CD4-positive, alpha-beta T cell treated with Interleukin-4 for 1 hour (primary cell): ENCODE measurements at places on chromosomes 2 and 18.

DNA sequence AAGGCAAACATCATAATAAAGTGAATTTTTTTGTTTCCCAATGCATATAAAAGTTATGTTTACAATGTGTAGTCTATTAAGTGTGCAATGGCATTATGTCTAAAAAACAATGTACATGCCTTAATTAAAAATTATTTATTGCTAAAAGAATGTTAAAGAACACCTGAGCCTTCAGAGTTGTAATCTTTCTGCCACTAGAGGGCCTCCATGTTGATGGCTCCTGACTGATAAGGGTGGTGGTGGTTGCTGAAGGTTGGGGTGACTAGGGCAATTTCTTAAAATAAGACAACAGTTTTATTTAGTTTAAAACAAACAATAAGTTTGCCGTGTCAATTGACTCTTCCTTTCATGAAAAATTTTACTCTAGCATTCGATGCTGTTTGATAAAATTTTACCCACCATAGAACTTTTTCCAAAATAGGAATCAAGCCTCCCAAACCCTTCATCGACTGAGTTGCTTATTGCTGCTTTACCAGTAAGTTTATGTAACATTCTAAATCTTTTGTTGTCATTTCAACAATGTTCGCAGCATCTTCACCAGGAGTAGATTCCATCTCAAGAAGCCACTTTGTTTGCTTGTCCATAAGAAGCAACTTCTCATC lies 32.3 kb downstream of the MAP3K2 start:
- peak; percentile 25 for DNase-seq

DNA sequence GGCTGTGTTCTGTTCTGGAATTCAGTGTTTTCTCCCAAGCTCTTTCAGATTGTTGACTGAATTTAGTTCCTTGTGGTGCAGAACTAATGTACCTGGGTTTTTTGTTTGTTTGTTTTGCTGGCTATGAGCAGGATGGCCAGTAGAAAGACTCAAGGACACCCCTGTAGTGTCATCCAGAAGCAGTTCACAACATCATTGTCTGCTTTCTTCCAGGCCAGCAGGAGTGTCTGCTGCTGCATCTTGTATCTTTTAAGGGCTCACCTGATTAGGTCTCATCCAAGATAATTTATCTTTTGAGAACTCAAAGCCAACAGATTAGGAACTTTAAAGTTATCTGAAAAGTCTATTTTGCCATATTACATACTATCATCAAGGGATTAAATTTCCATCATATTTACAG lies 318.5 kb upstream of the MC4R start:
- no peak for DNase-seq

DNA sequence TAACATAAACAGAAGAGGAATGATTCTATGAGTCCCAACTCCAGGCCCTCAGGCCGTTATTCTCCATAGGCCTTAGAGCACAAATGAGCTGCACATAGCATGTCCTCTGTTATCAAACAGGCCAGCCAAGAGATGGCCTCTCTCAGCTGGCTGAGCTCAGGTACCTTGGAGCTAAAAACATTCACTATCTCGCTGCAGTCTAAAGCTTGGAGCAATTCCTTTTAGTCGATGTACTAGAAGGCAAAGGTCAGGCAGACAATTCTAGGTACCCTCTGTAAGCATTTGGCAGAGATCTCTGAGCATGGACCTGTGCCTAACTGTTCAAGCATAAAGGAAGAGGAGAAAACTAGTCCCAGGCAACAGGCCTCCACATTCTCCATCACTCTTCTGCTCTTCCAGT lies 38.0 kb upstream of the ATL2 start:
- no peak for DNase-seq

DNA sequence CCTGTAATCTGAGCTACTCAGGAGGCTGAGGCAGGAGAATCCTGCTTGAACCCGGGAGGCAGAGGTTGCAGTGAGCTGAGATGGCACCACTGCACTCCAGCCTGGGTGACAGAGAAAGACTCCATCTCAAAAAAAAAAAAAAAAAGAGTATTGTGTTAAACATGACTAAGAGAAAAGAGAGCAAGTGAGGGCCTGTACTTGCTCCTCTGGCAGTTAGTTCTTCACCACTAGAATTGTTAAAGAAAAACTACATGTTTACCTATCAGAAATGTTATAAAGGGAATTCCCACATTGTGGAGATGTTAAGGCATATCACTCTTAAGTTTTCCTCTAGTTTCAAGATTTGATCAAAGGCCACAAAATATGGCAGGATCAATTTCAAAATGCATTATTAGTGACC lies 75.4 kb upstream of the LRATD1 start:
- no peak for DNase-seq

- no peak for DNase-seq
Measured at GRCh38 chr2:175195012-175195411, 13.5 kb upstream of the ATP5MC3 start.

- DNase-seq: no peak
Measured at GRCh38 chr18:11974741-11975325, 6.5 kb upstream of the IMPA2 start.

DNA sequence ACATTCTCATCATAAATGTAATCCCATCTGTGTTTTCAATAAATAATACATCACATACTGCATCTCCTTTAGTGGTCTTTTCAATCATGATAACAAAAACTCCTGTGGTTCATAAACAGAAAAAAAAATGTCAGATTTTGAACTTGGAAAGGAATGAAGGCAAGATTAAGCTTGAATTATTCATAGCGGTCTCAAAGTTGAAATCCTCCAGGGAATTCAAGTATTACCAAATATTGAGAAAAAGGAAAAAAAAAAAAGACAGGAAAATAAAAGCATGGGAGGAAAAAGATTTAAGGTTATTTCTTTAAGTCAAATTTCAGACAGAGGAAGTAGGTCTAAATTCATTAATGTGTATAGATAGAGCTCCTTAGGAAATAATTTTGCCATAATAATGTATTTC lies 92.1 kb downstream of the COLEC12 start:
- DNase-seq: no peak

- no peak for DNase-seq
Measured at GRCh38 chr2:150327564-150328489, 159.6 kb downstream of the RND3 start.

- no peak for DNase-seq
Measured at GRCh38 chr18:25830787-25831186, 259.6 kb downstream of the SS18 start.

GRCh38 chr2:217913436-217913835 lies 89.4 kb downstream of the TNS1 start:
- DNase-seq: no peak

DNA sequence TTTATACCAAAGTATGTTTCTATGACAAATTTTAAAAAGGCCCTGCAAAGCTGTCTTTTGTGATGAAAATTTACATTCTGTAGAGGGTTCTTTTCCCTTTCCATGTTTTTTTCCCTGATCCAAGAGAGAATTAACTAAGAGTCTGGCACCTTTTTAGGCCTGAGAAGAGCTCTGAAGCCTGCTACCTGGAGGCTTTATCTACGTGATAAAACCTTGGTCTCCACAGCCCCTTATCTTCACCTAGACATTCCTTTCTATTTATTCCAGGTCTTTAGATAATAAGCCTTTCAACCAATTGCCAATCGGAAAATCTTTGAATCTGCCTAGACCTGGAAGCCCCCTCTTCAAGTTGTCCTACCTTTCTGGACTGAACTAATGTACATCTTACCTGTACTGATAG lies 774.1 kb upstream of the LRRTM1 start:
- no peak for DNase-seq
